Inflammatory macrophage treated with lipopolysaccharide for 4 hours (primary cell): ENCODE measurements at places on chromosomes 11 and 22.

DNA sequence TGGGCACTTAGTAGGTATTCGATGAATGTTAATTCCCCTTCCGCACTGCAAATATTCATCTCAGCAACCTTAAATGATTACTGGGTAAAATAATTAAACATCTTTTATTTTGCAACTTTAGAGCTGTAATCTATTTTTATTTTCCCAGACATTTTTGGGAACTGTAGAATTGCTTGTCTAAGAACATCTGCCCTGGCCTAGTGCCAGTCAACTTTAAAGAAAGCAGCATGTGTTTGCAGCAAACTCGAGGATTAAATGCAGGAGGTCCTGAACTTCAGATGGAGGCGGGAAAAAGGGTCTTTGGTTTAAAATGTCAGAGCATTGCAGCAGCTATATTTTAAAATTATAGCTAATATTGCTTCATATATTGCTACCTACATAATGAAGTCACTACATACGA is 190.0 kb downstream of the PGR start:
- no peak for DNase-seq

DNA sequence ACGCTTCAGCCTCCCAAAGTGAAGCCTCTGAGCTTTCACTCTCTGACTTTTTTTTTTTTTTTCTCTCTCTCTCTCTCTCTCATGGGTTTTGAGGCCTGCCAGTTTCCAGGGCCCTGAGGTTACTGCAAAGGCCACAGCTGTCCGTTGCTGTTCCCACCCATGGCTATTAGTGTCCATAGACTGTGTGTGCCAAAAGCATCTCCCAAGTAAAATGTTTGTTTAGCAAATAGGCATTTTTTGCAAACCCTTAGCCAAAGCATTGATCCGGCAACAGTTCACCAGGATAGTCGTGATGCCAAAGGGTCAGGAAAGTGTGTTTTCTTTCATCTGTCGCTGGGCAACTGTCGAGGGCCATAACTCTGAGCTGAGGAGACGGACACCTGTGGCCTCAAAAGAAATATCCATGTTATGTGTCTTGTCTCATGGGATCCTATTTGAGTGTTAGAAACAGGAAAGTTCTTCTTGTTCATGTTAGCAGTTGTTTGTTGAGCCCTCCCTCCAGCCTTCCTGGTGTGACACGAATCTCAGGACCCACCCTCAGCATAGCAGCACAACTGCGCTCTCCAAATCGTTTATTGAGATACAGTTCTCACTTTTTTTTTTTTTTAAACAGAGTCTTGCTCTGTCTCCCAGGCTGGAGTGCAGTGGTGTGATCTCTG is 18.4 kb downstream of the FADS2 start:
- no peak for DNase-seq

DNA sequence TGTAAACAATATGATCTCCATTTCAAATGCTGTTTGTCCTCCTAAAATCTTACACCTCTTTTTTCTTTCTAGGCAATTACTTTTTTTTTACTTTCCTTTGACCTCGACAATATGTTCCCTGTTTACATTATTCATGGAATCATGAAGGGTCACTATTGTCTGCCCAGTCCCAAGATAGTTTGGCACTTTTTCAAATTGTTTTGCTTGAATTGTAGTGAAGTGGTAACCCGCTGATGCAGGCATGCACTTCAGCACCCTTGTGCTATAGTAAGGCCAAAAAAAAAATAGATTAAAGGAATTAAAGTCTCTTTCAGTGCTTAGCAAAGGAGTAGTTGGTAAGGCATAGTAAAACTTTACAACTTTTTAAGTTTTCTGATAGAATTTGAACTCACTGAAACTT is 90.9 kb downstream of the PAX6 start:
- no peak for DNase-seq

GRCh38 chr11:132126973-132127899 is 756.8 kb downstream of the NTM start:
- DNase-seq, result peak; percentile 11

DNA sequence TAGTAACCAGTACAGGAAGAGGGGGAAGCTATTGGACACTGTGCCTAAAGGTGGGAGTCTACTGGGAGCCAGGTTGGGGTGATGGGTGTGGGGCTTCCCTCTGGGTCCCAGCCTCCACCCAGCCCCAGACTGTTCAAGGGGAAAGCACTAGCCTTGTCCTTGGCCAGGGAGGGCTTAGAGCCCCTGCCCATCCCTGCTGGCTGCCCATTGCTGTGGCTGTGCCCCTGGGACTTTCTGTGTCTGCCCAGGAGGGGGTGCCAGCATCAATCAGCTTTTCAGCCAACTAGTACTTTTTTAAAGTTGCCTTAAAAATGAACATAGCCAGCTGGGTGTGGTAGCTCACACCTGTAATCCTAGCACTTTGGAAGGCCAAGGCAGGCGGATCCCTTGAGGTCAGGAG is 19.9 kb downstream of the INCENP start:
- DNase-seq, result no peak

DNA sequence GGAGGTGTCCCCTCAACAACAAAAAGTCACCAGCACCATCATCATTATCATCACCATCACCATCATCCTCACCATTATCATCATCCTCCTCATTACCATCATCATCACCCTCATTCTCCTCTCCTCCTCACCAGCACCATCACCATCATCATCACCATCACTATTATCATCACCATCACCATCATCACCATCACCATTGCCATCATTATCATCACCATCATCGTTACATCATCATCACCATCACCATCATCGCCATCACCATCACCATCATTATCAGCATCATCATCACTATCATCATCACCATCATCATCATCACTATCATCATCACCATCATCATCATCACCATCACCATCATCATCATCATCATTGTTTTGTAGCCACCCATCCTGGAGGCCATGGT is 212.6 kb downstream of the MN1 start:
- DNase-seq, result no peak

GRCh38 chr11:15674756-15675155 is 560.0 kb downstream of the INSC start:
- no peak for DNase-seq

DNA sequence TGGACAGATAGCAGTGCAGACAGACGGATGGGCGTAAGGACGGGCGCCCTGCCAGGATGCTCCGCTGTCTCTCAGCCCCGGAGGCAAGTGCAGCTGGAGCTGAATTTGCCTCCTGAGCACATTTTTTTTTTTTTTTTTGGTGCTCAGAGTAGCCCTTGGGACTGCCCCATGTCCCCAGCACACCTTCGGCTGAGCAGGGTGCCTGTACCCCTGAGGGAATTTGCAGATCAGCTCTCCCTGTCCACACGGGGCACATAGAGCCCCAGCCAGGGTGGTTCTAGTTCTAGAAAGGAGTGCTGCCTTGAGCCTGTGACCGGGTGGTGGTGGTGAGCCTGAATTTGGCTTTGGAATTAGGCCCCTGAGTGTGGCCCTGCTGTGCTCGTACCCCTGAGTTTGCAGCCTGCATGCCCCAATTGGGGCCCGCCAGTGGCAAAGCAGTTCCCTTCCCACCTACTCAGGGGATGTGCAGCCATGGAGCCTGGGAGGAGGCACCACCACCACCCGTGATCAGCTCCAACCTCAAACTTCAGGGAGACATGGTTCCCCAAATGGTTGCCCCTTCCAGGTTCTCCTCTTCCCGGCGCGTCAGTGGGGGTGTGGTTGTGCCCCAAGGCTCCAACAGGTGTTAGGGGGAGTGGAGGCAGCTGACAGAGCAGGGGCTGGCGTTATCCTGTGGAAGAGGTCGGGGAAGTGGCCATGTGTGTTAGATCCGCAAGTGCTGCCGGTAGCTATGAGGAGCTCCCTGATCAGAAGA is 1232.7 kb downstream of the BRD1 start:
- no peak for DNase-seq

GRCh38 chr11:9462172-9462799 is 1.5 kb downstream of the ZNF143 start:
- peak; percentile 16 for DNase-seq

- peak; percentile 27 for DNase-seq
Observed at GRCh38 chr22:21690401-21690801, 24.6 kb downstream of the PPIL2 start.

DNA sequence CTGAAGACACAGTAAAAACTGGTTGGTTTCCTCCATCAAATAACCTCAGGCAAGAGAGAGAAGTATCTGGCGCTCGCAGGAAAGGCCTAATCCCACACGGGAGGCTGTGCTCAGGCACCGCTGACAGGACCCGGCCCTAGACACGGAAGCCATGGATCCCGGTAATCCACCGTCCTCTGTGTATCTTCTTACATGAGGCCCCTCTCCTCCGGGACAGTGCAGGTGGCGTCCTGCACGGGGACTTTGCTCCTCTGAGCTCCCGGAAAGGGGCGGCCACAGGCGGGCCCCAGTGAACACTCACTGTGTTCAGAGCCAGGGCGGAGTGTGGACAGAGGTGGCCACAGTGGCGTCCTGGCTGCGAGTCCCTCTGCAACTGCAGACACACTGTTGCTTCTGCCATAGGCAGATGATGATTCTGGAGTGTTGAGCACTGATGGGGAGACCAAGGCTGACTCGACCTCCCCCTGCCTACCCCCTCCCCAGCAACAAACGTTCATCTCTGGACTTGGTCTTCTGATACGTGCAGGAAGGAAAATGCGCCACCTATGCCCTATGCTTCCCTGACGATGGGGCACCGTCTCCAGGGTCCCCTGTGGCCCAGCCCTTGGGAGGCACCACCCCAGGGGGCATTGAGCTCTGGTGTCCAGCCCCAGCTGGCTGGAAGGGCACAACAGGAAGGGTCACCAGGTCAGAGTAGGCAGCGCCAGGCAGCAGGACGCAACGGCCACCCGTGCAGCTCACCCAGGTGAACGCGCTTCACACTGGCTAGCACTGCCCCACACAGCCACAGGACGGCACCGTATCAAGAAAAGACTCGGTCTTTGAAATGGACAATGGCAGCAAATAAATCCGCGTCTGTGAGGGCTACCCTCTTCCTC is 95.7 kb downstream of the TRMU start:
- no peak for DNase-seq

DNA sequence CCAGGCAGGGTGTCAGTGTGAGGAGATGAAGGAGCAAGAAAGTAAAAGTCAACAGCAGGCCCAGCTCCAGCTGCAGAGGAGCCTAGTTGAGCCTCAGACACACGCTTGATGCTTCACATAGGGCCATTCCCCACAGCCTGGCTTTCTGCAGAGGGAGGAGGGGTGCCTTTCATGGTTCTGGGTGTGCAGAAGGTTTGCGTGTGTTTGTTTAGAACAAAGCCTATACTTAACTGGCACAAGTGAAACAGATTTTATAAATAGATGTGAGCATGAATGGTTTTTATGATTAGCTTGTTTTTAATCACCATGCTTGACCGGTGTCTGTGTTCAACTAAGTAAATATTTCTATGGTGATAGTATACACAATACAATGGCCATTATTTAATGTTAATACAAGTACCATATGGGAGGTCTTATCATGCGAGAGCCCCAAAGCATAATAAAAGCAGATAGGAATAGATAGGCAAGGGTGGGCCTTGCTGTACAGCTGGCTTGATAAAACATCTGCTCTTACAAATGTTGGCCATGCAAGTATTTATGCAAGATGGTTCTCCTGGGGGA is 290.2 kb downstream of the ETS1 start:
- DNase-seq, result no peak

GRCh38 chr11:67002297-67002913 is 20.5 kb upstream of the SYT12 start:
- DNase-seq, result no peak

GRCh38 chr11:121418625-121419114 is 33.4 kb upstream of the SORL1 start:
- DNase-seq, result peak; percentile 93

GRCh38 chr11:104609311-104610085 is 288.8 kb downstream of the CASP12 start:
- DNase-seq, result peak; percentile 74

DNA sequence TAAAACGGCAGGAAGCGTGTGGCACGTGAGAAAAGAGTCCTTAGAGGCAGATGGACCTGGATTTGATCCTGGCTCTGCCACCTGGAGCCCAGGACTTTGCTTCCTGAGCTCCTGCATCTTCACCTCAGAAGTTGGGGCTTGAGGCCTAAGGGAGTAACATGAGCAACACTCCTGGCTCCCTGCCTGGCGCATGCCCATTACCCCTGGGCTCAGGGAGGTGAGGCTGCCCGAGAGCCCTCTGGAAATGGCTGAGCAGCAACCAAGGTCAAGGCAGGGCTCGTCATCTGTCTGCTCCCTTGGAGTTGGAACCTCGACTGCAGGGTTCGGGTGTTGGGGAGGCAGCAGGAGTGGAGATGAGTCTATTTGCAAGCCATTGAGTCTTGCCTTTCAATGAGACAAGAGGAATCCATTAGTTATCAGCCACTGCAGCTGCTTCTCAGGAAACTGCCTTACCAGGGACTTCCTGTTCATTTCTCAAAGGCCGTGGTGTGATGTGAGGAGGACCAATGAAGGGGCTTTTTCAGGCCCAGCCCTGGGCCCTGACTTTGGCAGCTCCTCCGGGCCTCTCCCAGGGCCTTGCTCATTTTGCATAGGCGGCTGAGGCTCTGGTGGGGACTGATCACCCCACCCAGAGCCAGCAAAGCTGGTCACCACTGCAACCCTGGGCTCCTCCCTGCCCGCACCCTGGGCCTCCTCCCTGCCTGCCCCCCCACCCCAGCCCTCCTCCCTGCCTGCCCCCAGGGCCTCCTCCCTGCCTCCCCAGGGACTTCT is 6.4 kb downstream of the FADS2 start:
- peak; percentile 90 for DNase-seq

GRCh38 chr11:68411501-68411991 is 49.0 kb upstream of the PPP6R3 start:
- no peak for DNase-seq

DNA sequence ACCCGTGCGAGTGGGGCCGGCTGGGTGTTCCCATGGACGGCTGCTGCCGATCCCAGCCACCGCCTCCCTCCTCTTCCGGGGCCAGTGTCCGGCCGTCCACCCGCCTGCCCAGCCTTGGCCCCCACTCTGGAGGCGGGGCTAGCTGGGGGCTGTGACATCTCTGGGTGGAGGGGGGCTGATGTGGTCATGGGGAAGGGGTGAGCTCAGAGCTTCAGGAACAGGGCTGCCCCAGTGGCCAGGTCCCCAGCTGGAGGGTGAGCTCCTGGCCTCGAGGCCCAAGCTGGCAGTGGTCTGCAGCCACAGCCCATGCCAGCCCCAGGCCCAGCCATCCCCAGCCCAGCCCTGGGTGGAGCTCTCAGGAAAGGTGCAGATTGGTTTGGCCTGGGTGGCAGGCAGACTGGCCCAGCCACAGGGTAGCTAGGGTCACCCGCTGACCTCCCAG is 2.7 kb downstream of the INS start:
- no peak for DNase-seq

DNA sequence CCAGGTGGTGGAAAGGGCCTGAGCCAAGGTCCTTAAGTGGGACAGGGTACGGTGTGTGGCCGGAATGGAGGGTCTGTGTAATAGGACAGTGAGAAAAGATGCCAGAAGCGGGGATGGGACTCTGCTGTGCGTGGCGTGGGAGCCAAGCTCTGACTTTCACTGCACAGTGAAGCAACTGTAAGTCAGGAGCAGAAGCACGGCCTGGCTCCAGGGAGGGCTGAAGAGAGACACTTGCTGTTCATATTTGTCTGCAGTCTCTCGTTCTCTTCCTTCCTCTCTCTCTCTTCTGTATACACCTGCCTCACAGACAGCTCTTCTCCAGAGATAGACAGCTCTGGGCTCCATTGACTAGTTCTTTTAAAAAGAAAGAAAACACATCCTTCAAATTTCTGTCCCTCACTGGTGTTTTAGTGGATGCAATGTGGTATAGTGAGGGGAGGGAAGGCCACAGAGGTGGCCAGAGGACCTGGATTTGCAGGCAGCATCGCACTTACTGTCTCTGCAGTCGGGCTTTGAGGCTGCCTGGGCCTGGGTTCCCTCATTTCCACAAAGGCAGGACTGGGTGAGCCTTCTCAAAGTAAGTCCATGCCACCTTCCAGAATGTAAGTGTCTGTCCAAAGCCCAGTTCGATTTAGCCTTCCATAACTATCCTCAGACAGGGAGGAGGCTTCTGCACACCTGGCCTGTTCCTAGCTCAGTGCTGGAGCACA is 2.1 kb downstream of the IL17RA start:
- DNase-seq, result peak; percentile 56
